Pancreas (tissue), 10 donors: ENCODE measurements at places on chromosomes 6 and 20.

DNA sequence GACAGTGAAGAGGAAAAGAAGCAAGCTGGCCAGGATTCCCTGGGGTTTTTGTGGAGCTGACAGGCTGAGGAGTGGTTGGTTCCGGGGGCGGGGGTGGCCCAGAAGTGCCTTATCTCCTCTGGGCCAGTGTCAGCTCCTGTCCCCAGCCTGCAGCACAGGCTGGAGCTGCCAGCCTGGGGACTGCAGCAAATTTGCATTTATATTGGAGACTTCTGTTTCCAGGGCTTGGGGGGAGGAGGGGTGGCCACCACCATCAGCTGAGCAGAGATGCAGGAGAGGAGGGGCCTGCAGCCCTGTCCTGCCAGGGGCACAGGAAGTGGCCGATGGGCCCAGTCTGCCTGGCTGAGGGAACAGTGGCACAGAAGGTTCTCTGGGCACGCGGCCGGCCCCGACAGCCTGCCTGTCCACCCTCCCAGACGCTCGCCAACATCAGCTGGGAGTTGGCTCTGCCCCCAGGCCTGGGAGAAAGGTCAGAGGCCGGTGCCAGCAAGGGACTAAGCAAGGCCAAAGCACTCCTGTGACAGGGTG, 24.3 kb upstream of the SCRT2 start:
- DNase-seq, result peak; percentile 63

DNA sequence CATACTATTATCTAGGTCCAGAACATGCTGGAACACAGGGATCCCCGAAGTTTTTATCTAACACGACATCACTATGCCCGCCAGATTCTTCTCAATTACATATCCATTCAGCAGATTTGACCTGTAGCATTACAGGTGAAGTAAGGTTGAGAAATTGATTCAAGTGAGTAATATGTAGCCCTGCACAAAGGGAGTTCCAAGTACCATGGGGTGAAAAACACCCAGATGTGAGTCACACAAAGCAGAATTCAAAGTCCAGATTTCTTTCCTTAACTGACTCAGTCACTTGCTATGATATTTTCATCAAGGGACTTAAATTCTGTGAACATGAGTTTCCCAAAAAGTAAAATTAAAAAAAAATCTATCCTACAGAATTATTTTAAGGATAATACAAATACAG, 655.4 kb upstream of the PTCHD4 start:
- DNase-seq, result no peak

DNA sequence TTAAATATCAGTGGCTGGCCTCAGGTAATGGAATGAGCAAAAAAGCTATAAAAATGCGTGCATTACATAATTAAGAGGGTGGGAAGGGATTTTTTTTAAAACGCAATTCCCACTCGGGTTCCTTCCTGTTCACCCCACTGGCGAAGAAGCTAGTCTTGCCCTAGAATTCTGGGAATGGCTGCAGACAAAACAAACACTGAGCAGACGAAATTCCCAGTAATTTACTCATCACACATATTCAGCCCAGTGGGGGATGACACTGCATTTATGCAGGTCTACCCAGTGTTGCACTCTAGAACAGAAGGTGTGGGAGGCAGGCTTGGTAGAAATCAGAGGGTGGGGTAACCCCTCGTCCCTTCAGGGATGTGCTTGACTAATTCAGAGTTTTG, 2695.0 kb upstream of the DEFB115 start:
- no peak for DNase-seq

- DNase-seq, result no peak
These were observed 27.4 kb downstream of the DDO start for GRCh38 chr6:110387986-110388385.

- no peak for DNase-seq
These were observed 332.9 kb downstream of the RNF144B start for GRCh38 chr6:18720075-18720474.

DNA sequence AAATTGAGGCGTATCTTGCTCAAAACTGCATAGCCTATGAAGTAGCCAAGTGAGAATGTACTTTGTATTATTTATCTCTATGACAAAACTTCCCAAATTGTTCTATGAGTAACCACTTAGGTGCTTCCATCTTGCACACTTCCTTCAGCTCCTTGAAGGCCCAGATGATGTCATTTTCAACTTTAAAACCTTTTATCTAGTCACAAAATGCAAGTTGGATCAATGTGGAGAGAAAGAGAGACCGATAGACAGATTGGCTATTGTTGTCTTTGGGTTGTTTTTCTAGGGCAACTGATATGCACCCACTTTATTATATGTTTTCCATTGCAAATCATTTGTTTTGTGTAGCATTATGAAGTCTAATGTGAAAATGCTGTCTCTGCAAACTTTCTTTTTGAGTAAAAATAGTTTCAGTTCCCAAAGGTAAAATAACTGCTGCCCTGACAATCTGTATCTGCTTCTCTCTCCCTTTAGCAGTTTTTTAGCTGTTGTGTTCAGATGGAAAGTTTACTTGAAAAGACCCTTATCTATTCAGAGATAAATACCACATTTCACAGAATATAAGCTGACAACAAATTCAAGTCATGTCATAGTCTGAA, 73.7 kb upstream of the CITED2 start:
- DNase-seq, result no peak

DNA sequence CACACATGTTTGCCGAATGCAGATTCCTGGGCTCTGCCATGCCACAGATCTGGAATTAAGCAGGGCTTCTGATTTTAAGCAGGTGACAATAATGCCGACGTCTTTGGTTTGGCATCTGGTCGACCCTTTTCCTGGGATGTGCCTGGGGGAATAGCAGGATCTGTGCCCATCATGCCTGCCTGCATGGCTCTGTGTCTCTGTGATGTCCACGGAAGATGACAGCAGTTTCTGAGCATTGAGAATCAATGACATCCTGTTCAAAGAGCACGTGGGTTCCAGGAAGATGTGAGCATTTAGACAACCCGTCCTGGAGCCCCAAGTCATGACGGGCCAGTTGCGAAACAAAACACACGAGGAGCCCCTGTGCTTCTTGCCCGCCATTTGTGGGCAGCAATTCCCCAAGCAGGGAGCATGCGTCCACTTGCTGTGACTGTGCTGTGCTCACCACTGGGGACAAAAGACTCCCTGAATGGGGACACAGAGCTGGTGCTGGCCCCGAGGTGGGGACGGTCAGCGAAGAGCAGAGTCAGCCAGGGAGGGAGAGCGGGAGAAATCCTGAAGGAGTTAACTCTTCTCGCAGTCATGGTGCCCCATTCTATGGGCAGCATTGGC, 110.1 kb downstream of the ERMARD start:
- DNase-seq, result peak; percentile 18

- no peak for DNase-seq
These were observed 31.4 kb downstream of the LINC00237 start for GRCh38 chr20:21074605-21075336.

DNA sequence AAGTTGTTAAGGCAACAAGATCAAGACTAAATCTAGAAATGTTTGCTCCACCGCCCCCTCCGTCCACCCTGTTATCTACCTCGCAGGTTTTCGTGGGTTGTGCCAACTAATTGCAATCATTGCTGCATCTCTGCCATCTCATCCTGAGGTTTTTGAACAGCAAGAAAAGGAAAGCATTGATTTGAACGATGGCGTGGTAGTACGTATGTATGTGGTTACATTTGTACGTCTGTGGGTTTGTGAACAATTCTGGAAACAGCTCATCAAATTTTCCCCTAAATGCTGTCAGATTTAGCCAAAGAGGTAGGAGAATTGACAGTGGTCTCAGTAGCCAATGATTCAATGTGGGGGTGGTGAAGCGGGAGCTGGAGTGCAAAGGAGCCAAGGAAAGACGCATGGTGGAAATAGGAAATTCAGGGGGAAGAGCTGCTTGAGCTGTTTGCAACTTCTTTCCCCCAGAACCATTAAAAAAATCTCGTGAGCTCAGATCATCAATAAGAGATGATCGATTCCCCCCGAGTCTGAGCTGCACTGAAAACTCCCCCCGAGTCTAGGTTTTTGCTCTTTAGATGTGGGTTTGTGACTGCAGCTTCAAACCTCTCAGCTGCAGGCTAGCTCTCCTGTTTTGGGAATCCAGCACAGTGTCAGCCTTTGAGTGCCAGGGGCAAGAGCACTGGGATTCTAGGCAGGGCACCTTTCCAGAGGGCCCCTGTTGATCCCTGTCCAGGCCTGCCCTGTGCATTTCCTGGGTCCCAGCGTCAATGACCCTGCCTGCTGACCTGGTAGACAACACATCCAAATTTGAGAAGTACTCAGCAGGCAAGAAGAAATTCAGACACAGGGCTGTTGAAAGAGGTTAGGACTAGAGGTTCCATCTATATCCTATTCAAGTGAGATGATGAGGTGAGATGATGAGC, 72.6 kb upstream of the LY86 start:
- no peak for DNase-seq

DNA sequence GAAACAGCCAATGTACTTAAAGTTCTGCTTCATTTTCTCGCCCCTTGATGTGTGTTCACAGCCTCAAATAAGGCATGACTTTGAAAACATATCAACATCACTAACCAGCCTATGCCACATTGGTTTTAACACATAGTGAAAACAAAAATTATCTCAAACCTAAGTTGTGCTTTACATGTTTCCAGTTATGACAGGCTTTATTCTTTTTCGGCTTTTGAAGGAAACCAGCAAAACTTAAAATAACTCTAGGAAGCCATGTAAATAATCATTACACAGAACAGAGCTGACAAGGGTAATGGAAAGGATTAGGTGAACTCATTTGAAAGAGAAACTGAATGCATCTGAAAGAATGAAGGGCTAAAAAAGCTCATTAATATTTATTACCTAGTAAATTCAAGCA, 42.1 kb downstream of the BMP5 start:
- DNase-seq, result no peak

DNA sequence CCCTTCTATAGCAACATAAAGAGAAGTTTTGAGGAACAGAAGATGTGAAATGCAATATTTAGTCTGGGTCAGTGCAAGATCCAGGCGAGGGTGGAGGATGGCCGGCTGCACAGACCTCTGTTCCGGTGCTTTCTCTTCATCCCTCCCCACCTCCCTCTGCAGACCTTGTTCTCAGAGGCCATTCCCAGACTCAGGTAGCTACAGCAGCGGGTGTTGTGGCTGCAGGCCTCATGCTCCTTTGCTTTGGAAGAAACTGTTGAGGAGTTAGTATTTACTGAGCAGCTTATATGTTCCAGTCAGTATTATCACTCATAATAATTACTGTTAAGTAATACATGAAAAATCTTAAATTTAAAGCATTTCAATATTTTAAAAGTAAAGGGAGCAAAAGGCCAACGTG, 1.7 kb downstream of the BTN3A3 start:
- no peak for DNase-seq

GRCh38 chr6:55543633-55544309, 35.2 kb downstream of the HMGCLL1 start:
- no peak for DNase-seq

- no peak for DNase-seq
These were observed 98.4 kb downstream of the PSMB1 start for GRCh38 chr6:170454512-170455285.
